ENCODE measurements at places on chromosomes 3 and 15.

DNA sequence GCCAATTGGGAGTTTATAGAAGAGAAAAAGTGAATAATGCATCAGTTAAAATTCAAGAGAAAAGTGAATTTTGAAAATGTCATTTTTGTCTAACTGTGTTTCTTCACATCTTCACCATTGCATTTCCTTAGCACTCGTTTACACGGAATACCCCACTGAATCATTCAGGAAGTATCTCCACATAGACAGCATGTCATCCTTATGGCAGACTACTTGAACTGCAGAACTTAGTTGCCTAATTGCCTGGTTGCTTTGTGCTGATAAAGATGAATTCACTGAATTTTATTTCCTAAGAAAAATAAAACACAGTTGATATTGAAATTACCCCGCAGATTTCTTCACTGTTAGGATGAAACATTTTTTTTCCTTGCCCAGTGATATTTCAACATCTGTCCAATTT is 627.1 kb downstream of the ROBO1 start:
- no peak for DNase-seq

DNA sequence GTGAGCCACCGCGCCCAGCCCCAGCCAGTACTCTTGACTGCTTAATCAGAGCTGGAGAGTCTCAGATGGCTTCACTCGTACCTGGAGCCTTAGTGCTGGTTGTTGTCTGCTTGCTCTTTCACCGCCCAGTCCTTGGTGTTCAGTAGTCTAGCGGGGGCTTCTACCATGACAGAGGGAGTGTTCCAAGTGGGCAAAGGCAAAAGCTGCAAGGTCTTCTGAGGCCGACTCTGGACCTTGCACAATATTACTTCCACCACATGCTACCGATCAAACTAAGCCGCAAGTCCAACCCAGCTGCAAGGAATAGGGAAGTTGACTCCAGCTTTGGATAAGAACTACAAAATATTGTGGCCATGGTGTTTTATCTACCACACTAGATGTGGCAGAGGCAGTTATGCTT is 6.6 kb downstream of the PARL start:
- peak; percentile 94 for DNase-seq

DNA sequence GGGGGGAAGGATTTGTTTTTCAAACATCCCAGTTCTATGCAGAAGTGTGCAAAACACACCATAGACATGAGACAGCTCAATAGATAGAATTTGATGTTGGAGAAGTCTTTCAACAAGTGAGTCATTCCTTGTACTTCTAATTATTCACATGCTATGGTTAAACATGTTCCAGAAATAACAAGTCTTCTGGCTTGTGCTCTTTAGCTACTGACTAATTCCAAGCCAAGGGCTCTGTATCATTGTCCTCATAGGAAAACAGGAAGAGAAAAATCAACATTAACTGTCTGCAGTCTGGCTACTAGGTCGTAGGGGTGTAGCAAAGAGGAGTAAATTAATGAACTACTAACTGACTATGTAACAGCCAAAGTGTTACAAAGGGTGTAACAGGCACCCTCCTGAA is 25.8 kb downstream of the LDHAL6B start:
- DNase-seq = peak; percentile 47

DNA sequence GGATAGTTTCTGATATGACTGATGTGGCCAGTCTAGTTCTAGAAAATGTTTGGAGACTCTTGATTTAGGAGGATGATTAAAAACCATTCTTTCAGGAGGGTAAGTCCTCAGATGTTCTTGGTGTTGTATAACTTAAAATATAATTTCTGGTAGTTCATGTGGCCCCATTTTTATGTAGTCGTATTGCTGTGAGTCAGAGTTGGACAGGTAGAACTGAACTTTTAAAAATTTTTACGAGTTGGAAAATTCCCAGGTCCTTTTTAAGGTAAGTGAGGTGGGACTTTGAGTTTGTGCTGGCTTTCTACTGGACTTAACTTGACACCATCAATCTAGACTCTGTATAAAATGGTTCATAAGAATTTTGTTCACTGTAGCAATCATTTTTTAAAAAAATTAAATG is 92.3 kb downstream of the TCF12 start:
- DNase-seq = no peak

DNA sequence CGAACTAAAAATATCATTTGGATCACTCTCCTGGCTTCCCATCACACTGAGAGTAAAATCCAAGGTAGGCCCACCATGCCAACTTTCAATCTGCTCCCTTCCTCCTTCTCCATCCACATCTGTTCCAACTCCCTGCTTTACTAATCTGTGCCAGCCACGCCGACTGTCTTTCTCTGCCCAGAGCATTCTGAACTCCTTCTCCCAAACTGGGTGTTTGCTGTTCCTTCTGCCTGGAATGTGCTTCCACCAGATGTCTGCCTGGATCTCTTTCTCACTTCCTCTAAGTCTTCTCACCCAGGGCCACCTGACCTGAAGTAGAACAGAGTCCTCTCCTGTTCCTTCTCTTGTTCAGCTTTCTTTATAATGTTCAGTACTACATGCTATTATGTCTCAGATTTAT is 5.6 kb upstream of the ARL8B start:
- DNase-seq = no peak

GRCh38 chr3:37703626-37704025 is 158.1 kb upstream of the CTDSPL start:
- DNase-seq = no peak

DNA sequence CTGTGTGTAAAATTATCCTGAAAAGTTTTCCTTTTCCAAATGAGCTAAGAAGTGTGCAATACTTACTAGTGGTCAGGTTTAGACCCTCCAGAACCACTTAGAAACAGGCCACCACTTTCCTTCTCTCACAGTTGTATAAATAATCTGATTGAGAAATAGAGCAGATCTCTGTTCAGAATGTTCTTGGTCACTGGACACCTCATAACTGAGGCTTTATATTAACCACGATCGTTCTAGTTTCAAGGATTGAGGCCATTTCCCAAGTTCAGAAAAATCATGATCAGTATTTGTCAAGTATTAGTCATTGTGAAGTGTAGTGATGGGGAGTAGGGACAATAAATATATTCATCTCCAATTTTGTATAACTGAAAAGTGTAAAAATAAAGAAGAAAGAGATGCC is 1.0 kb upstream of the MAP3K13 start:
- DNase-seq = no peak

GRCh38 chr3:172129850-172130716 is 90.7 kb downstream of the FNDC3B start:
- DNase-seq = peak; percentile 98

GRCh38 chr3:140332131-140332530 is 345.7 kb upstream of the TRIM42 start:
- DNase-seq = no peak

- DNase-seq = no peak
Measured at GRCh38 chr3:36486009-36486795, 105.9 kb downstream of the STAC start.

DNA sequence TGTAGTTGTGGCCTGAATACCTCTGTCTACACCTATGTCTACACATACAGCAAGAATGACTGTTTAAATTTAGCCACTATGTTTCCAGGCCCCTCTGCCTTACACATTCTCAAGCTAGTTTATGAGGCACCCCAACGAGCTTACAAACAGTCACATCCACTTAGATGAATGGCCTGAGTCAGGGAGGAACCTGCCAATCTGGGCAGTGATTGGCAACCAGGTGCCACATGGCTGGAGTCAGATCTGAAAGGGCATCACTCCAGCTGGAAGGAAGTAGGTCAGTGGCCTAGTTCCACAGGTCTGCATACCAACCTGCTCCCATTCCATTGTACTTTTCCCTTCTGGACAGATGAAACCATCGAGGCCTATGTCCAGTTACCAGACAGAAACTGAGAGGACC is 136.3 kb downstream of the FOXP1 start:
- no peak for DNase-seq

GRCh38 chr3:32376115-32376514 is 15.5 kb upstream of the CMTM7 start:
- no peak for DNase-seq

- no peak for DNase-seq
Measured at GRCh38 chr3:123046262-123047061, 18.9 kb upstream of the SEMA5B start.

- DNase-seq = no peak
Measured at GRCh38 chr15:88484682-88485331, 17.3 kb downstream of the MRPS11 start.

DNA sequence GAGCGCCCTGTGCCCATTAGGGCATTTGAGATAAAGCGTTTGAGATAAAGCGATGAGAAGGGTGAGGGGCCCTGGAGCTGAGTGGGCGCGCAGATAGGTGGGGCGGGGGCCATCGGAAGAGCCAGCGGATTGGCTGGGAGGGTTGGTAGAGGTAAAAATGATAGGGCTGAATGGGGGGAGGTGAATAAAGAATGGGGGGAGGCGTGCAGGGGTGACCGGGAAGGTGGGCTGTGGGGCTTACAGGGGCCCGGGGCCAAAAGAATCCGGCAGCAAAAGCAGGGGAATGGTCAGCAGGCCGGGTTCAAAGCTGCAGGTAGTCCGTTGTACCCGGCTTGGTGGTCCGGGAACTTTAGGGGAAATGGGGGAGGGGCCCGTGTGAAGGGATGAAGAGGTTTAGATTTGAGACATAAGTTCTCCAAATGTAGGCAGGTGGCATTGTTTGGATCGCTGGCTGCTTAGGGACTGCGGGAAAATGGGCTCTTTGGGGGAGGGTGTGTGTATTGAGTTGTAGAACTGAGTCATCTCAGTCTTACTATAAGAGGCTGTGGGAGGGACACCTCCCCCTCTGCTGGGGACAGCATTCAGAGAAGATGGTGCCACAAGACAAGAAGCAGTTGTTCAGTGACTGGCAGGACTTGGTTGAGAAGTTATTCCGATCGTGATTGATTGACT is 610 bp downstream of the ARID3B start:
- peak; percentile 89 for DNase-seq

- DNase-seq = no peak
Measured at GRCh38 chr3:17555525-17555924, 186.9 kb downstream of the TBC1D5 start.

DNA sequence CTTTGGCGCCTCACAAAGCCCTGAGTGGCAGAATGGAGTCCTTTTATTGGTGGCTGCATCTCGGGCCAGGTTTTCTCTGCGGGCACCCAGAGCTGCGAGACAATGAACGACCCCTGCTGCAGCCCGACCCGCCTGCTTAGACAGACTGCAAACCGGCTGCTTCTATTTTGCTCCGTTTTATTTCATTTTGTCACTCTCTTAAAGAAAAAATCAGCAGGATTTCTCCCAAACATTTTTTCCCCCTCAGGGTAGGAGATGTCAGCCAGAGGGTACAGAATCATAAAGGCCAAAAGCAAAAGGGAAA is 64.8 kb downstream of the OXNAD1 start:
- no peak for DNase-seq

DNA sequence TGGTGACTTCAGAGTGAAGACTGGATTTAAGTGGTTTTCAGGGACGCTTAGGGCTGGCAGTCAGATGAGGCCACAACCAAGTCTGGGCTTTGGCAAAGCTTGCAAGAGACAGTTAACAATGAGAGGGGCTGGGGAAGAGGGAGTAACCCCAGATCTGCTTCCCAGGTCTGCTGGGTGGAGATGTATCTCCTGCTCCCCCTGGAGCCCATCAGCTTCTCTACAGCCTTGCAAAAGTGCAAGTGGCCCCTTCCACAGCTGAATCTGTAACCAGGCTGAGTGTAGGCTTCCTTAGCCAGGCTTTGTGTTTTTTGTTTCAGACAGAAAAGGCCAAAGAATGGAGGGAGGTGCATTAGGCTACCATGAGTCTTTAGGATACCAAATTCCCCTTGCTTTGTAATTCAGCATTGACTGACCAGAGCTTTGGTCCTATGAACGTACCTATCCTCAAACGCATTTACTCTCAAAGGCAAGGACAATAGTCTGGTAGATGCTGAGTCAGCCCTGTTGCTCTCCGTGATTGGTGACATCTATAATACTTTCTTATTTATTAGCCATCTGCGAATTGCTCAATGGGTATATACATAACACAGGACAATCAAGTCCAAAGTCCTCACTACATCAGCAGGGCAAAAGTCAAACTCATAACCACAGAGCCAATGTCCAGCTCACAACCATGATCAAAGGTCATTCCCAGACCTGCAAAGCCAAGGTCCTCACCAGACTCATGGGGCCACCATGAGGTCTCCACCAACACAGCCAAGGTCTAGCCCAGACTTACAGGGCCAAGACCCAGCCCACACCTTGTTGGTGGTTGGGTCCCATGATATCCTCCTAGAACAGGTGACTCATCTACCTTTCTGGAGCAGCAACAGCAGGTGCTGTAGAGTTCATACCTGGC is 17.1 kb downstream of the CCDC13 start:
- DNase-seq = peak; percentile 58

DNA sequence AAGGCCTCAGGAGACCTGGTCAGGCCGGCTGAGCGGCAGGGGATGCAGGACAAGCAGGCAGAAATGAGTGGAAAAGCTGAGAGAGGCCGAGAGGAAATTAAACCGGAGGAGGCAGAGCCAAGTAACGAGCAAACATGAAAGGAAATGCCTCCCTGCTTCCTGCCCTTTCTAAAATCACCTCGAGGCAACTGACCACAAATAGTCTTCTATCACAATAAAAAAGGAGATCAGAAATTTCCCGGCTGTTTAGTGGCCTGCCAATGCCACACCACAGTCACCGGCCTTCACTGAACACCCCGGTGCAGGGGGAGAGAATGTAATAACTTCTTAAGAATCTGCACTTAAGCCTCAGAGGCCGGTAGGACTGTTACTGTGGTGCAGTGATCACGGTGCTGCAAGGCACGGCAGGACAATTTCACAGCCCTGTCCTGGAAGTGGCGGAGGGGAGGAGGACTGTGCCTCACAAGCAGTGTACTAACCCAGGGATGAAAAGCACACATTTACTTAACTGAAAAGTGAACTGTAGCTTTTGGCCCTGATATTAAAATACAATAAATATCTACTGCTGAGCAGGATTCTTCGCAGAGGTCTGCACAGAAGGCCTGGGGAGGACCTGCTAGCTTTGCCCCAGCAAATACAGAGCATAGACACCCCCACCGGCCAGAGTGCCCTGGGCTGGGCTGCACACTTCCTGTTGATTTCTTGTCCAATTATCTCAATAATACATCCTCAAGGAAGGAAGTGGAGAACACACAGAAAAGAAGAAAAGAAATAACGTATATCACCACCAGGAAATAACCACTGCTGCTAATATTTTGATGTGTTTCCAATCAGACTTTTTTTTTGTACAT is 183.5 kb upstream of the NSMCE3 start:
- DNase-seq = no peak

DNA sequence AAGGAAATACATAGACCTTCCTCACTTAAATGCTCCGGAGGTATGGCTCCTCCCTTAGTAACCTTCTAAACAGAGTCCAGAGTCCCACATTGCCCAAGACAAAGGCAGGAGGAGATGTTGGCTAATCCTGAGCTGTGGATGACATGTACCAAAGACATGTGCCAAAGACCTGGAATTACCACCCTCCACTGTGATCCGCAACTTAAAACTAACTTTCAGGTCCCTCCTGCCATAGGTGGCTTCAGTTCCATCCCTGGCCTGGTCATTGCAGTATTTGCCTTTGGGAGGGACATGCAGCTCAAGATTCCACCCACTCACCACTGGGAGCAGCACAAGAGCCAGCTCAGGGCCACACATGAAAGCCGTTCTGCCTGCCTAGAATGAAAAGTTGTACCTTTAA is 28.0 kb downstream of the MYZAP start:
- DNase-seq = no peak
